HFFc6 (cell line): ENCODE measurements at places on chromosomes 4 and X. TPM values are rescaled to one million over a fixed set of nuclear protein-coding genes. Genes with fewer than 3 reads are reported as not detected.

DNA sequence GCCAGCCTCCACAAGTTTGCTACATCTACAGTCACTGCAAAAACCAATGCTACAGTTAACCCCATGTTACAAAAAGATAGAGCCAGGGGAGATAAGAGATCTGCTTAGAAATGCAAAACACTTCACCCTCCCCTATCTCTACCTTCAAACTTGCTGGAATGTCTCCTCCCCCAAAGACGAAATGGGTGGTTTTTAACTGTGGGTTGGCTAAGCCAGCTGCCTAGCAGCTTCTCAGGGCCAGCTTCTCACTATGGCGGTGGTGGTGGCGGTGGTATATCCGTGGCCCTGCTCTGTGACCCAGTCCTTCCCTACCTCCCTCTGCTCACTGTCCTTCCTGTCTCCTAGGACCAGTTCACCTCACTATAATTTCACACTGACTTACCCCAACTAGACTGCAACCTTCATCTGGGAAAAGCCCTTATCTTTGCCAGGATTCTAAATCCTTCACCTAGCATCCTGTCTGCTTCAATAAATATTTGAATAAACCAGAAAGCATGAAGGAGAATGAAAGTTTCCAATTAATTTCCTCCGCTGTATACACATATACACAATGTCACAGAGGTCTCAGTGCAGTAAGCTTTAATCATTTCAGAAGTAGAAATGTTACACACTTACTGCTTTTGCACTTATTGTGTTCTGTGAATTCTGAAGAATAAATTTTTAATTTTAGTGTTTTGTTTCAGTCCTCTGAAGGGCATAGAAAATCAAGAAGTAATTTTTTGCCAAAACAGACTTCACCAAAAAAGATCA is 46.3 kb downstream of the SH3KBP1 start:
- no peak for DNase-seq

Gene DGKK
- total RNA-seq = not detected in 2 replicates

- peak; percentile 76 for DNase-seq
These were observed 666.3 kb upstream of the GRIA3 start for GRCh38 chrX:122517786-122518185.

DNA sequence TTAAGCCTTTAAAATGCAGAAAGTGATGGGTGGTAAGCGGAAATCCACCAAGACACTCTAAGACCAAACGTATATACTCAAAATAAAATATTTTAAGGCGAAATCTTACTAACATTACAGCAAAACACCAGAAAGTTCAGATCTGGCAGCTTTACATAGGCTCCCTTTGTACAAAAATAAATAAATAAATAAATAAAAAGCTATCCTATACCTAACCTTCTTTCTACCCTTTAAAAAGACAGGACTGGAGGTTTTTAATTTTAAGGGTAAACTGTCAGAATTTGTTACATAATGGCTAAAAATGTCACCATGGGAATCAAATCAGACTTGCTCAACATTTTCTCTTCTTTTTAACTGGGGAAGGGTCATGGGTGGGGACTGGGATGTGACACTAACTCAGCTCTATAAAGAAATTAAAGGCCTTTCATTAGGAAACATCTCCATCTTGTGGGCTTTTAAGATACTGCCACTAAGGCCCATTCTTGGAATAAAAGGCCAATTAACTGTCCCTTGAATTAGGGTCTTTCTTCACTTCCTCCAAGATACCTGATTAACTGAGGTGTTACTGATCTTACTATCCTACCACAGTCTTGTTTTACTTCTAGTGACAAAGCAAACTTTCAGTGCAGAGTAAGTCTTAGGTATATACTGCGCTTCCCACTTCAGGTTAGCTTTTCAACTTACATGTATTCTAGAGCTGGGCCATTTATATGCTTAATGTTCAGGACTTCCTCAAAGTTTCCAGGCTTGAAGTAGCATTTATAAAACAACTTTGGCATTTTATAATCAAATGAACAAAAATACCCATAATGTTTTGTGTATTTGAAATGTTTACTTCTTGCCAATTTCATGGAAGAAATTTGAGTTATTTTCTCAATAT is 13.3 kb downstream of the HNRNPD start:
- peak; percentile 28 for DNase-seq

Gene FAM3A
- total RNA-seq = 59.1 and 67.2 TPM in 2 replicates

DNA sequence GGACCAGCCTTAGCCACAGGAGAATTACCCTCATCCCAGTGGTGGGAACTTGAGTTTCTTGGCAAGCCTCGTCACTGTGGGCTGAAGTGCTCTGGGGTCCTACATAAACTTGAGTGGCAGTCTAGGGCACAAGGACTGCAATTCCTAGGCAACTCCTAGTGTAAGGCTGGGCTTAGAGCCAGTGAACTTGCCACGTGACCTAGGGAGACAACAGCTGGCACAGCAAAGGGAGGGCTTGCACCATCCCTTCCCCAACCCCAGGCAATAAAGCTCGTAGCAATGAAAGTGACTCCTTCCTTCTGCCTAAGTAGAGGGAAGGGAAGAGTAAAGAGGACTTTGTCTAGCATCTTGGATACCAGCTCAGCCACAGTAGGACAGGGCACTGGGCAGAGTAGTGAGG is 81.8 kb downstream of the TEX11 start:
- no peak for DNase-seq

GRCh38 chr4:156686120-156686519 is 285.5 kb downstream of the PDGFC start:
- peak; percentile 97 for DNase-seq

Gene PCDH19
- 0.02 to 0.03 TPM in 2 of 3 replicates, not detected in the other for total RNA-seq

- peak; percentile 19 for DNase-seq
These were observed 199.9 kb upstream of the MAB21L2 start for GRCh38 chr4:150382028-150382427.

DNA sequence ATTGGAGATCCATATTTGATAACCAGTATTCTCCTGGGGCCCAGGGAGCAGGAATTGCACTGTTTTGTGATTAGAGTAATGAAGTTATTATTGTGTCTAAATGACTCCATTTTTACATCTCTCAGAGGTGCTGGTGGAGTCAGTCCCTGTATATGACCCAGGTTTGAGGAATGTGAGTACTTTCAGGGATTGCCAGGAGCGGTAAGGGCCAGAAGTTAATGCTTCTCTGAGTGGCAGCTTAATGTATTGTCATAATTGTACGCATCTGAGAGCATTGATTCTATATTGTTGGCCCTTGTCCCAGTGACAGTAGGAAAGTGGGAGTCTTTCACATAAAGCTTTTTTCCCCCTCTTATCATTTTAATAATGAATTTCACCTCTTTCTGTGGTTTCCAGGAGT is 146.2 kb downstream of the GATB start:
- no peak for DNase-seq

Gene TMEM31
- not detected in 2 replicates for total RNA-seq

GRCh38 chr4:118761397-118762016 is 74.4 kb downstream of the SEC24D start:
- no peak for DNase-seq

DNA sequence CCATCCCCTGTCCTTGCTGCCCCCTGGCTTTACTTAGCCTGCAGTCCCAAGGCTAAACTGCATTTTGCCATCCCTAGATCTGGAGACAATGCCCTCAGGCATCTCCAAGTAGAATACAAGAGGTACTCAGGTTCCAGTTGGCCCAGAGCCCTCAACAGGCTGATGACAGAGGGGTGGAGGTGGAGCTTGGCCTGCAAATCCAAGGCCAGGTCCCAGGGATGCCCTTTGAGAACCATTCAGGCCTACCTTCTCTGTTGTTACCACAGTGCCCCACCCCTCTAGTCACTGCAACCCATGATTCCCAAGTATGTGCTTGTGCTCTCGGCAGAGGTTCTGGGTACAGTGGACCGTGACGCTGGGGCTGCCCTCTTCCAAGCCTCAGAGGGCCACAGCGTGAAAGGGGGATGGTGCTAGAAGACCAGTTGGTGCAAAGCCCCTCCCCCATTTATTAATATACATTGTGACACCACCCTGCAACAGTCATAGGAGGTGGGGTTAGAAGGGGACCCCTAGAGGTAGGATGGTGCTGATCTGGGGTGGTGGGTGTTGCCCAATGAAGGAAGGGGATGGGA is 6.4 kb upstream of the UBA1 start:
- DNase-seq = no peak

Gene PPP1R2C
- not detected in 3 replicates for total RNA-seq

GRCh38 chr4:114178392-114178791 is 198.9 kb upstream of the ARSJ start:
- no peak for DNase-seq

- DNase-seq = no peak
These were observed 7.5 kb downstream of the GPR143 start for GRCh38 chrX:9758021-9758638.

DNA sequence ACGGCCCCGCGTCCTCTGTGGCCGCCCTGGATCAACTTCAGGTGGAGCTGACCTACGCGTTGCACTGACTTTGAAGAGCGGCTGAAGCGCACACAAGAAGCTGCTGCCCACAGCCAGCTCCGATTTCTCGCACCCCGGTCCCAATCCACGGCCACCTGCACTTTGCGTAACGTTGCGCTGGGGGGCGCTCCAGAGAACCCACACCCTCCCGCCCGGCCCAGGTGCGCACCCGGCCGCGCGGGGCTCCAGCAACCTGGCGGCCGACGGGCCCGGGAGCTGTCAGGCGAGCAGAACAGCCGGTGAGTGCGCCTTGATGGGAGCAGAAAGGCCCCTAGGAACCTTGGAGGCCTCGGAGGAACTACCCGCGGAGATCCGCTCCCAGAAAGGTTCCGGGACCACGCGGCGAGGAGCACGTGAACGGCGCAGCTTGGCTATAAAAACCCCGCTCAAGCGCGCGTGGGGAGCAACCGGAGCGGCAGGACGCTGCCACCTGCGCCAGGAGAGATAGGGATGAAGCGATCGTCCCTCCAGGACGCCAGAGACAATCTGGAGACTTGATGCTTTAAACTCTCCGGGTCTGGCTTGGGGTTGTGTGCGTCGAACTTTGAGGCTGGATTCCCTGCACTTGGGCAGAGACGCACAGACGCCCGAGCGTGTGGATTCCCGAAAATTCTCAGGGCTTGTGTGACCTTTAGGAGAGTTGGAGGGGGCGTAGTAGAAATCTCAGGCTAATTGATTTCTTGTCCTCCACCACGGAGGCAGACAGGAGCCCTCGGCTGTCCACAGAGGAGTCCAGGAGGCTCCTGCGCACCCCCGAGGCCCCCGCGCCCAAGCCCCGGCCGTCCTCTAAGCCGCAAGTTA is 591 bp upstream of the NWD2 start:
- DNase-seq = no peak

- no peak for DNase-seq
These were observed 723 bp downstream of the WDFY3 start for GRCh38 chr4:84965553-84966381.

- peak; percentile 53 for DNase-seq
These were observed at the start of gene PARM1 for GRCh38 chr4:74932832-74933561. PARM1 (plus strand) TSS chr4:74933116; CDS start chr4:74933328, 212 bp downstream.

DNA sequence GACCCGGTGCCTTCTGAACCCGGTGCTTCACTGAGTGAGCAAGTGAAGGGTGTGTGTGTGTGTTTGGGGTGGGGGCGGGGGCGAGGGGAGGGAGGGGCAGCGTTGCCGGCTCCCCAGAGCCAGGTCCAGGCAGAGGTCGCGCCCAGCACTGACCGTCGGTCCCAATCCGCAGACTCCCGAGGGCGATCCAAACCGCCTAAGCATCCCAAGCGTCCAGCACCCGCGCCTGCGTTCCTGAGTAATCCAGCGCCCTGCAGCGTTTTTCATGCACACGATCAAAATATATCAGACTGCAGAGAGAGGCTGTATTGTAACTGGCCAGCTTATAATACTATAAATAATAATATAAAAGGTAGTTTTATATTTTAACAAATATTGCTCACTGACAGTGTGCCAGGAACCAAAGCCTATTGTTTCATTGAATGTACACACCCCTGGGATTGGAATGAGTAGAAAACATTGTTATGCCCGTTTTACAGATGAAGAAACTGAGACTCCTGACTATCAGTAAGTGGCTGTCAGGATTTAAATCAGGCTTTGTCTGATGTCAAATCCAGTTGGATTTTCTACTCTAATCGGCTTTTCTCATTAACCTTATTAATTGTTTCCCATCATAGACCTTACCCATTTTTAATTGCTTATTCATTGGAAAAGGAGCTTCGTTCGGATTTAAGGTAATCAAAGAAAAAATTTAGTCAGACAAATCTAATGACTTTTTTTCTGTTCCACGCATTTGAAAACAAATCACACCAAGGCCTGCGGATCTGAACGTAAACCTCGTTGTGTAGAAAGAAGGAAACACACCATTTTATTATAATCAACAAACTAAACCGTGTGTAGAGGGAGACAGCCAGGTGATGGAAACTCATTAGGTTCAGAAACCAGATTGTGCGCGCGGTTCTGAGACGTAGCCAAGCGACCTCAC is 4.0 kb upstream of the NKX3-2 start:
- no peak for DNase-seq

DNA sequence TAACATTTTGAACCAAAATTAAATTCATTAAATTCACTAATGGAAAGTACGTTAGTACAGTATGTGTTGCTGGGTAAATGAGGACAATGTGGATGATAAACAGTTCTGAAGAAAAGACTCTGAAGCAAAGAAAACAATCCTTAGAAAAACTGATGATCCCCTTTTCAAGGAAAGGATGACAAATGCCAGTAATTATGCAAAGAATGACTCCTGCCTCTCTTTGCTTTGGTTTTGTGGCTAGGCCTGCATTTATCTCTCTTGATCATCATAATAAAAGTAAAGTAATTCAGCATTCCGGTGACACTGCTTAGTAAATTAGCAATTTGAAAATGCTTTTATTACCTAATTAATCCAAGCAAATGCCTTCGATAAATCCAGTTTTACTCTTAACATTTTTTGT is 652.2 kb upstream of the DIPK2B start:
- peak; percentile 55 for DNase-seq

Gene RTL3
- total RNA-seq = 0.21 to 0.40 TPM (median 0.35 TPM) in 3 replicates
